ENCODE measurements at places on chromosomes 2 and 18.
A peak's percentile ranks its signal among the peaks of the same experiment; 100 is the strongest.

DNA sequence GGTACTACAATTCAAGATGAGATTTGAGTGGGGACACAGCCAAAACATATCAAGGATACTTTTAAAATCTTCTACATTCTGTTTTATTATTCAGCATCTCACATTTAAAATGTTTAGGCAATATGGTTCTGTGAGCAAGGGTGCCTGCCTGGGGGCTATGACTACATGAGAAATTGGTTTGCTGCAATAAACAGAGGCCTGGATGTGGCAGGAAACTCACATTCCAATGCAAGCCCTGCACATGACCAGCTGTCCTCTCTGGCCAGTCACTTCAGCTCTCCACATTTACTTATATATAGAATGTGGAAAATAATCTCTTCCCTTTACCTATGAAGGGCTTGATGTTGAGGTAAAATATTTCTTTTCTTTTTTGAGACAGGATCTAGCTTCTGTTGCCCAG lies 193.4 kb downstream of the LRRTM1 start:
- DNase-seq: no peak

- DNase-seq: no peak
Measured at GRCh38 chr2:76928026-76928425, 594.1 kb downstream of the LRRTM4 start.

DNA sequence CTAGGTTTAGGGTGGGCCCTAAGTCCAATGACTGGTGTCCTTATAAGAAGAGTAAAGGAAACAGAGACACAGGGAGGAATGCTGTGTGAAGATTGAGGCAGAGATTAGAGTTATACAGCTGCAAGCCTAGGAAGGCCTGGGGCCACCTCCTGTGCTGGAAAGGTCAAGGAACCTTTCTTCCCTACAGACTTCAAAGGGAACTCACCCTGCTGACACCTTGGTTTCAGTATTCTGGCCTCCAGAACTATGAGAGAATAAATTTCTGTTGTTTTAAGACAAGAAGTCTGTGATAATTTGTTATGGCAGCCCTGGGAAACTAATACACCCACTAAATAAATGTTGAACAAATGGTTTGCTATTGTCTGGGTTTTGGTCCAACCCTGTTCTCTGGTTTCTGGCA lies 102.3 kb upstream of the NEUROD1 start:
- no peak for DNase-seq

GRCh38 chr2:186691231-186691630 lies 2.6 kb upstream of the FAM171B start:
- DNase-seq: no peak

DNA sequence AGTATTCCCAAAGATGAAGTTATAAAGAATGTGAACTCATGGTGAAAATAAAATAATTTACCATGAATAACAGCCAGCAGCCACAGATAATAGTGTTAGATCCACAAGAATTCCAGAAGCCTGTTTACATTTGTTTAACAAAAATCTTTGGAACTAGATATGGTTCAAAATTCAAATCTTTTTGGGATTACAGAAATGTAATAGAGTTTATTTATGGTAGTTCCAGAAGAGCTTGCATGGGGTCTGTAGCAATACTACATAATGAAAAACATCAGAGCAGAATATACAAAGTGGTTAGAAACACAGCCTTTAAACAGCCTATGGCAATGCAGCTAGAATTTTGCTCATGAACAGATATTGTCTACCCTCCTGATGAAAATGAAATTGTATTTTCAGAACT lies 179.1 kb downstream of the RDH14 start:
- DNase-seq: no peak

- peak; percentile 74 for DNase-seq
Measured at GRCh38 chr2:70994009-70994698, 519 bp downstream of the TEX261 start.

- no peak for DNase-seq
Measured at GRCh38 chr2:37871456-37872191, 53.5 kb upstream of the RMDN2 start.

- DNase-seq: no peak
Measured at GRCh38 chr2:171579481-171579880, 57.2 kb downstream of the CYBRD1 start.

GRCh38 chr2:183164650-183165015 lies 40.4 kb downstream of the NUP35 start:
- no peak for DNase-seq

DNA sequence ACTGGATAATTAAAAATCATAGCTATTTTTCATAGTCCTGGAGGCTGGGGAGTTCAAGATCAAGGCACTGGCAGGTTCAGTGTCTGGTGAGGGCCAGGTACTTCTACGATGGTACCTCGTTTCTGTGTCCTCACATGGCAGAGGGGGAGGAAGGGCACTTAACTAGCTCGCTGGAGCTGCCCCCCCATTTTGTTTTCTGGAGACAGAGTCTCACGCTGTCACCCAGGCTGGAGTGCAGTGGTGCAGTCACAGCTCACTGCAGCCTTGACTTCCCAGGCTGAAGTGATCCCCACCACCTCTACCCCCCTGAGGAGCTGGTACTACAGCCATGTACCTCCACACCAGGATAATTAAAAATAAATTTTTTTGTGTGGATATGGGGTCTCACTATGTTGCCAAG lies 40.3 kb downstream of the ASB1 start:
- no peak for DNase-seq

- DNase-seq: no peak
Measured at GRCh38 chr18:31707815-31708214, 23.4 kb upstream of the B4GALT6 start.

DNA sequence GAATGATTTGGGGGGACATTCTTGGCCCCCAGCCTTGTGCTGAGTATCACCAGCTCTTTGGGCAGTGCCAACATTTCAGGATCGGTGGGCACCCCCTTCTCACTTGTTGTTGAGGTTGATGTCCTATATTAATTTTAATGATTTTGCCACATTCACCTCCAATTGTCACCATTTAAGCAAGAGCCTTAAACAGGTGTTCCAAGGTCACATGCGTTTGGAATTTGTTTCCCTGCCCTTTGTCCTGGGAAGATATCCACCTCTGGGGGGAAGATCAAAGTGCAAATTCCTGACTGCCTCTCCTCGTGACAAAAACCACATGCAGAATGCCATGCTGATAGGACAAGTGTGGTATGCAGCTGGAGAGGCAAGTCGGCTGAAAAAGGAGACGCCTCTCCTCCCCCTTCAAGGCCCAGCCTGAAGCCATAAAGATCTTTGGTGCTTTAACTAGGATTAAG lies 72.5 kb upstream of the ID2 start:
- no peak for DNase-seq

GRCh38 chr2:168633200-168633599 lies 169.2 kb upstream of the NOSTRIN start:
- no peak for DNase-seq

DNA sequence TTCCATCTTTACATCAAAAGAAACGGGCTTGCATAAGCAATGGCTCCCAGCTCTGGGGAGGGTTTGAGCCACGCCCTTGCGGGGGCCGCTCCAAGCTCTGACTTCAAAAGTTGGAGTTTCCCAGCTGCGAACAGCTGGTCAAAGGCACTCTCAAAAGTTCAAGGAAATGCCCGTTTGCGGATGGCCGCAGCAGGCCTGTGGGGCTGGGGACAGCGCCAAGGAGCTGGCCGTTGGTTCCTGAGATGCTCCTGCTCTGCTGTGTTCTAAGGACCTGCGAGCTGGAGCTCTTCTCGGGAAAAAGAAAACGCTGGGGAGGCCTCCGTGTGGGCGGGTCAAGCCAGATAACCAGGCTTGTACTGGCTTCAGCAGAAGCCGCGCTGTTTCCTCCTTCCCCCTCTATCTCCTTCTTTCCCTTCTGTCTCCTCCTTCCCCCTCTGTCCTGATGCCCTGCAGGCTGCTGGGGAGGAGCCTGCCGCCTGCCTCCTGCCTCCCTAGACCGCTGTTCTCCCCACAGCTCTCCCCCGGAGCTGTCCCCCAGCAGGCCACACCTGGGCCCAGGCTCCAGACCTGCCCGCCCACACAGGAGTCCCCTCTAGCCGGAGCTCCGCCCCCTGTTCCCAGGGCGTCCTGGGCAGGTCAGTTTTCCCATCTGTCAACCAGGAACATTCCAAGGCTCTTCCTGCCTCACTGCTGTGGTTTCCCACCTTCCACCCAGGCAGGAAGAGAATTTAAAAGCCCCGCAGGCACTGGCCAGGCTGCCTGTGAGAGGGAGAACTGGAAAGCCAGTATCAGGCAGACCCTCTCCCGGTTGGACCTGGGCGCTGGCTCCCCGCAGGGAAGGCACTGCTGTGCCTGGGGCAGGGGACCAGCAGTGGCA lies 14.1 kb downstream of the KLF11 start:
- peak; percentile 51 for DNase-seq

- DNase-seq: no peak
Measured at GRCh38 chr2:15751477-15751876, 159.8 kb downstream of the DDX1 start.
